ENCODE measurements at places on chromosomes 5 and 9.
A peak's percentile ranks its signal among the peaks of the same experiment; 100 is the strongest.

- DNase-seq = no peak
These were observed 267.5 kb downstream of the MSX2 start for GRCh38 chr5:174991847-174992246.

DNA sequence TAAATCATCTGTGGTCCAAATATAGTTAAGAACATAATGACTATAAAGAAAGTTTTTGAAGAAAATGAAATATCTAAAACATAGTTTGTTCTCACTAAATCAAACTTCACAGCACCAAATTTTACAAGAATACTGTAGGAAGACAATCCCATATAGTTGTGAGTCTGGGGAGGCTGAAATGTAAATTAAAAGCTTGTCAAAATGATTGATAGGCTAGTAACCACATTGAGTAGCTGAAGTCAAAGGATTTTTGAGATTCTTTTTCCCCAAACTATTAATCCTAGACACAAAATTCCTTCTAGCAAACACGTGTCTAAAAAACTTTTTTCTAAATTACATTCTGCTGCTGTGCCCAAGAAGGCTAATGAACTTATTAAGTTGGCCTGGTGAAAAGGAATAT, 13.0 kb downstream of the BHMT start:
- DNase-seq = no peak

- DNase-seq = no peak
These were observed 11.6 kb downstream of the EGR1 start for GRCh38 chr5:138476918-138477317.

DNA sequence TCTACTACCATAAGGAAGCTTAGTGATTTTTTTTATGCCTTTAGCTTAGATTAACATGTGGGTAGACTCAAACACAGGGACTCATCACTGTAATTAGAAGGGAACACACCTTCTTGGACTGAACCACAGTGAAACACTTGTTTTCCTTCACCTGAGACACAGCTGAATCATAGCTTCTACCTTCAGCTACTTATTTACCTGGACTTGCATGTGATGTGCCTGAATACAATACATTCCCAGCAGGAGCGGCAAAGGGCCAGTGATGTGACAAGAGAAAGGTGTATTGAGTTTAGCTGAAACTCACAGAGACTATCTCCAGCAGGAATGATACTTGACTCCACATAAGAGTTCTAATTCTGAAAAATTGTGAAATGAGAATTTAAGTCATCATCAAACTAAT, 37.8 kb downstream of the GRAMD2B start:
- no peak for DNase-seq

DNA sequence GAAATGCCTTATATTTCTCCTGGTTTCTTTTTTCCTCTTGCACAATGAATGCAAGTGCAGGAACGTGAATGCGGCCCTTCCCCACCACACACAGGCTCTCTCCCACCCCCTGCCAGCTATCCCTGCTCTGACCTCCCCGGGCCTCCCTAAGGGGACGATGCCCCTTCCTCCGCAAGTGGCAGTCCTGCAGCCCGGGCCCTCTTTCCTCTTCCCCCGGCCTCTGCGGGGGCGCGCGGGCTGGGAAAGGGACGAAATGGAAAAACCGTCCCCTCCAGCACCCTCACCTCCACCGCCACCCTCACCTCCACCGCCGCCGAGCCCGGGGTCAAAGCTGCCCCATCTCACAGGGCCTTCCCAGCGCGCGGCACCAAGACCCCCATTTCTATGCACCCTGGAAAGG, 44.7 kb downstream of the GAS1 start:
- no peak for DNase-seq

DNA sequence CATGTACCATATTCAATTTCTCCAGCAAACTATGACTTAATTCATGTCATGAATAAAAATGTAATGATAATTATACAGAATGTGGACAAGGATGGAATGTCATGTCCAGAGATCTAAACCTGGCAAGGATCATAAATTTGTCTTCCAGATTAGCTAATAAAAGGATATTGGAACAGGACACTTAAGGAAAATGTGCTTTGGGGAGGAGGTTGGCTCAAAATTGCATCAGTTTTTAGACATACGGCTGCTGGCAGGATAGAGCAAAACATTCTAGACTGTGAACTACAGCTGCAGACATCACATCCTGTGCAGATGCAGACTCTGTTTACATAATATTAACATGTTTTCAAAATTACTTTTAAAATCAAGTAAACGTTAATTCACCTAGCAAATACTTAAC, 248.4 kb downstream of the TLR4 start:
- no peak for DNase-seq

DNA sequence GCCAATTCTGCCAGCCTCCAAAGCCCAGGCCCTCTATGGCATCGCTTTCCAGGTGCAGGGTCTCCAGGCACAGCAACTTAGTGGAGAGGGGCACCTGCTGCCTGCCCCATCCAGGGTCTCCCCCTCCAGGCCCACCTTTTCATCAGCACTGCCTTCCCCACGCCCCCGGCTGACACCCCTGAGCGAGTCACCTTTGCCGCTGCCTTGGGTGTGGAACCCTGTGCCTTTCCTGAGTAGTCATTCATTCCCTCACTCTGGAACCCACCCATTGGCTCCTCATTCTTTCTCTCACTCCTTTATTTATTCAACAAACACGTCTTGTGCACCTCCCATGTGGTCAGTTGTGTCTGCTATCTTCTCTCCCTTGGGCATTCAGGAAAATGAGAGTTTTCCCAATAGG, 14.5 kb upstream of the RPL26L1 start:
- no peak for DNase-seq

- DNase-seq = peak; percentile 59
These were observed 15.2 kb downstream of the GBGT1 start for GRCh38 chr9:133148199-133149129.

DNA sequence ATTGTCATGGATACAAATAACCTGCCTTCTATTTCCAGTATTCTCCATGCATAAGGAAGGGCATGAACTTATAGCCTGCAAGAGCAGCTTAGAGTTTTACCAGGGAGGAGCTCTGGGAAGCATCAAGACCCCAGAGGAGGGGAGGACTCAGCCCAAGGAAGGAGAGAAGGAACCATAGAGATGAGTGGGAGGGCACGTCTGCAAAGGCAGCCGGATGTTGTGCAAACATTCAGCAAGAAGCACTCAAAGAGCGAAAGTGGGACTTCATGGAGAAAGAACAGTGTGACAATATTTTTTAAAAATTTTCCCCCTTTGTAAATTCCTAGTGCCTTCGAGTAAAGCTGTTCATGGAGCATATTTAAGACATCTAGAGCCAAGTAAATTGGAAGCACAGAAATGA, 270.1 kb upstream of the PTGER4 start:
- peak; percentile 34 for DNase-seq

DNA sequence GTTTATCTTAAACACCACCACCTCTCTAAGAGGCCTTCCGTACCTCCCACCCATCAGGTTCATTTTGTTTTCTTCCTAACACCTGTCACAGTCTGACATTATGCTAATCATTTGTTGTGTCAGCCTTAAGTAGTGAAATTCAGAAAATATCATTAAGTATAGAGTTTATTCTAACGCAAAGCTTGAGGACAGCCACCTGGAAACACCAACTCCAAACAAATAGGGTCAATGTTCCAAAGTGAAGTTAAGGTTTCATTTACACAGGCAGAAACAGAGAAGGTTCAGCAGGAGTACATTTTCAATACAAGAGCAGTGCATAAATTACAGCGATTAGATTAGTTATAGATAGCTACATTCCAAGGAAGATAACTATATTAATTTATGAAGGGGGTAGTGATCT, 1.3 kb upstream of the SMC5 start:
- DNase-seq = no peak

GRCh38 chr9:109812818-109813281, 32.9 kb downstream of the PALM2AKAP2 start:
- DNase-seq = no peak

GRCh38 chr5:146243247-146243646, 39.8 kb downstream of the RBM27 start:
- DNase-seq = no peak

GRCh38 chr5:159061179-159061796, 38.4 kb downstream of the EBF1 start:
- DNase-seq = no peak

GRCh38 chr5:132205385-132206125, 22.1 kb downstream of the P4HA2 start:
- DNase-seq = no peak

DNA sequence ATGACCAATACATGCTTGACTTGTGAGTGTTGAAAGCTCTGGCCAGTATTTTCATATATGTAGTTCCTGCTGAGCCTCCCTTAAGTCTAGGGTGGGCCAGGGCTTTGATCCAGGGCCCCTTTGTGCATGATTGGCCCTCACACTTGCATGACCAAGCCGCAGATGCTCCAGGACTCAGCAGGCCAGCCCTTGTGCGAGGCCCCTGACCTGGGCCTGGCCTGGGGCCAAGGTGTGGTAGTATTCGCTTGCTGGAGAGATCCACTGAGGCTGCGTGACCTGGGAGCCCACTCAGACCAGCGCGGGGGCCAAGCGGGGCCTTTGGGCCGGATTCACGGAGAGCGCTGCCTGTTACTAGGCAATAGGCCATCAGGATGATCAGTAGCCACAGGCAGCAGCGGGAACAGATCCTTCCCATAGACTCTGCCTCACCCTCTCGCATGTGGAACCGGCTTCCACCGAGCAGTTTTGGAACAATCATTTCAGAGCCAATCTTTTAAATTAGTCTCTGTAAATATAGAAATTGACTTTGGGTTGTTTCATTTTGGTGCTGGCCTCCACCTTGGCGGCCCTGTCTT, 79.0 kb upstream of the PTCH1 start:
- DNase-seq = no peak

DNA sequence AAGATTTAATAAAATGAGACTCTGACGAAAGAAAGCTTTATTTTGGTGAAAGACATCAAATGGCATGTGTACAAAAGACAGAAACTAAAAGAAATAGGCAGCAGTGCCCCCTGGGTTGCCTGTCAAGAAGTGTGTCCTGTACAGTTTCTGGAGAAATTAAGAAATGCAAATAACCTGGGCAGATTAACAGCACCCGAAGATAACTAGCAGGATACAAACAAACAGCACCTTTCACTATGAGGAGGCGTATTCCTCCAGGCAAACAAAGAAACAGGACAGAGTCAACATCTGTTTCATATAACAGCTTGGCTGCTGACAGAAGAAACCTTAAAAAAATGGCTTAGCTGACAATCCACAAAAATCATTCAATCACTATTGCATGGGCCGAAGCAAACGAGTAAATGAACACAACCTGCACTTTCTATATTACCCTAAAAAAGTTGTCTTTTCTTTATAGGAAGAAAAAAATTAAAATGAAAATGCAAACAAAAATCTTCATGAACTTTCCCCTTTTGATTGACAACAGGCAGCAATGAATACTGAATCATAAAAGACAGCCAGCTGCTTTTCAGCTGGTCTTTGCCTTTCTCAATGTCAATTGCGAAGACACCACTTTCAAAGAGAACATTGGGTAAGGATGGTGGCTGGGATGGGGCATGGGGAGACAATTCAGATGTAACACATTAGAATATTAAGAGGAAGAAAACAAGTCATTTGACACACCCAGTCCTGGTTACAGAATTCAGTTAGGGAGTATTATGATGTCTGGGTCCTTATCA, 162.1 kb downstream of the ARL15 start:
- no peak for DNase-seq

DNA sequence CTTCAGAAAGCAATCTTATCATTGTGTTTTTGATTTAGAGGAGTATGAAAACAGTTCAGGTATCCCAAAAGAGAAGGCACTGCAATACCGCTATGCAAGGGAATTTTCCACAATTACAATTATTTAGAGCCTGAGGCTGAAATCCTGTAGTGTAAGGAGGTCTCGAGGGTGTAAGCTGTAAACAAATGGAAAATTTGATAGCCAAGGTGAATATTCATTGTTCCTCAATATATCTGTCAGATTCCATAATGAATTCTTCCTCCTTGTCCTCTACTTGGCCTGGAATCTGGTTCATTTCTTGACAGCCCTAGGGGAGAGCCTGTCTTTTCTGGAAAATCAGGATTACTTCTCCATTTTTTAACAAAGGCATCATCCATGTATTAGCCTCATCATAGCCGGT, 63.1 kb upstream of the SMARCA2 start:
- no peak for DNase-seq

GRCh38 chr5:135965504-135965903, 10.7 kb upstream of the LECT2 start:
- DNase-seq = no peak

DNA sequence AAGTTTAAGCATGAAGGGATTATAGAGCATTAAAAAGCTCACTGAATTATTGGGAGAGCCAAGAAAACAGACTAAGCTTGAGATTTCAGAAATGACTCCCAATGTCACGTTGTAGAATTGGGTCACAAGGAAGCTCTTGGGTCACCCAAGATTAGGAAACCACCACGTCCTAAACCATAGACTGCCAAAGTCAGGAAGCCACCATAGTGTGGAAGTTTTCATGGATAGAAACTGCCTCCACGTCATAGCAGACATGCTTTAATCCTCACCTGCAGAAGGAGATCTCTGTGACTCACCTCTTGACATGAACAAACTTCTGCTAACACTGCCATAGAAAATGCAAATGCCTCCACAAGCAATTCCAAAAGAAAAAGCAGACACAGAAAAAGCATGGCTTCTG, 106.3 kb downstream of the SLC1A3 start:
- DNase-seq = no peak

GRCh38 chr5:138068742-138069600, 14.9 kb upstream of the WNT8A start:
- peak; percentile 36 for DNase-seq

DNA sequence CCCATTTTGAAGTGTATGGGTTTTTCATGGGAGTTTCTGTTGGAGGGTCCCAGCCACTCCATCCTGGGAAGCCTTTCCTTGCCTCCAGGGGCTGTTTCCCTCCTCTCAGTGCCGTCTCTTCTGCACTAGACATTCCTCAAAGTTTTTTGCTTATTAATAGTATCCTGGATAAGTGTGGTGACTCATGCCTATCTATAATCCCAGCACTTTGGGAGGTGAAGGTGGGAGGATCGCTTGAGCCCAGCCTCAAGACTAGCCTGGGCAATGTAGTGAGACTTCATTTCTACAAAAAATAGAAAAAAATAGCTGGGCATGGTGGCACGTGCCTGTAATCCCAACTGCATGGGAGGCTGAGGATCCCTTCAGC, 43.1 kb downstream of the RALGPS1 start:
- DNase-seq = no peak

DNA sequence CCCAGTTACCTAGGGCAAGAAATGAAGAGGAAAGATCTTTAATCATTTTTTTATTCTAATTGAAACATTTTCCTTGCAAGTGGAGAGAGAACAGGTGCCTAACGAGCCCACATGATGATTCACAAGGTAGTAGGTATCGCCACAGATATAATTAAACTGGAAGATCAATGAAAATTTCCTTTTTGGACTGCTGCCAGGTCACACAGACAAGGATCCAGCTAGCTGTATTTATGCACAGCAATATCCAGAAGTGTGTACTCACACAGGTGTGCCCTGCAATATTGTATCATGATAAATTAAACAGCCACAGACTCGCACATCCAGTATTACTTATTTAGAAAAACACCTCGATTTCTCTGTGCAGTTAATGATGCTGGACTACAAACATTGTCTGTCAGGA, 294.0 kb upstream of the SMARCA2 start:
- no peak for DNase-seq

- DNase-seq = no peak
These were observed 115.7 kb upstream of the MSX2 start for GRCh38 chr5:174608631-174609097.
